ENCODE measurements at places on chromosomes 4 and X.

- peak; percentile 82 for ATAC-seq
Measured at GRCh38 chrX:129523079-129523911, at the start of gene SMARCA1. Gene SMARCA1 (minus strand): TSS chrX:129523490. CDS start chrX:129523370, 120 bp downstream.

- no peak for ATAC-seq
Measured at GRCh38 chr4:177532358-177532757, 90.1 kb upstream of the AGA start.

GRCh38 chr4:98630737-98631454, 27.5 kb downstream of the TSPAN5 start:
- ATAC-seq, result no peak

GRCh38 chr4:964346-965025, 8.9 kb downstream of the DGKQ start:
- ATAC-seq, result no peak

DNA sequence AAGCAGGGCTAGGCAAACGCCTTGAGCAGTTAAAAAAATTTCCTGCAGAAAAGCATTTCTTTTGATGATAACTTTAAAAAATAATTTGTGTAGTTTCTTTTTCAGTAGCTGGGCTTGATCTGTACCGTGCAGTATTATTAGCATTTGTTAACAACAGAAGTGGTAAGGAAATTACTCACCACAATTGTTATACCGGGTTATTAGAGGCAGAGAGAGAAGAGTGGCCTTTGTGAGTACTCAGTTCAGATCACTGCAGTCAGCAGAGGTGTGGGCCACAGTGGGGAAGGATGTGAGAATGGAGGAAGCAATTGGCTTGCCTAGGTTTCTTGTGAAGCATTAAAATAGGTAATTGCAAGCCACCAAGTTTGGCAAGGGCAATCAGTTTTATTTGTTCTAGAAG, 14.3 kb upstream of the IL21 start:
- no peak for ATAC-seq

- ATAC-seq, result no peak
Measured at GRCh38 chrX:5708251-5708650, 520.4 kb downstream of the NLGN4X start.
